Lung microvascular endothelial cell (primary cell): ENCODE measurements at places on chromosomes 3 and 15.

DNA sequence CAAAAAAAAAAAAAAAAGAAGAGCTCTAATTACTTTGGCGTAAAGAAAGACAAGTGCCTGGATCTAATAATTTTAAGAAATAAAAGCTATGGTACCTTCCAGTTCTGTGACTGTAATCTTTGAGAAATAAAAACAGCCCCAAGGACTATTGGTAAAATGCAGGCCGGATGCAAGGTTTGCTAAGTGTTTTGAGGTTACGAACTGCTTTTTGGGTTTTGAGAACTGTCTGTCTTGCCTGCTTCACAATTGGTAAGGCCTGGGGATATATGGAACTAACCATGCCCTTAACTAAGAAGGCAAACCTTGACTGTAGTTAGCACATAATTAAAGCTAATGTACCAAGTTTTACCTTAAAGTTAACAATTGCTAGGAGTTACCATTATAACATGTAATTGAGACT, 388.4 kb upstream of the CBLB start:
- no peak for DNase-seq

- no peak for DNase-seq
These were observed 30.0 kb upstream of the TSEN2 start for GRCh38 chr3:12454076-12454815.

DNA sequence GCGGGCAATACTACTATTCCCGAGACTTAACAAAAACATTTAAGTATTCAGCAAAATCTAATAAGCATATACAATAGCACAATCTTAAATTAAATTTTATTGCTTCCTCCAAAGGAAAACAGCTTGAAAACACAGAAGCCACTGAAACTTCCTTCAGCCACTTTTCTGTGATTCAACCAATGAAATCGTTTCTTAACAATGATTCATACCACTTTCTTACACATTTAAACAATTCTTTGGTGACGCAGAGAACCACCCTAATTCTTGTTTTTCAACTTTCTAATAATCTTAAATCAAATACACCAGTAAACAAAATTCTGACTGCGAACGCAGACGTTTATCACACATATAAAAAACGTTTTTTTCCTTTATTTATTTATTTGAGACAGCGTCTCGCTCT, 4.1 kb downstream of the TJP1 start:
- no peak for DNase-seq

- no peak for DNase-seq
These were observed 348.6 kb downstream of the ZBBX start for GRCh38 chr3:167031364-167032049.

GRCh38 chr3:106824856-106825255, 552.4 kb upstream of the CCDC54 start:
- peak; percentile 42 for DNase-seq

- DNase-seq: no peak
These were observed 100.3 kb upstream of the TPRG1 start for GRCh38 chr3:189071446-189071845.

DNA sequence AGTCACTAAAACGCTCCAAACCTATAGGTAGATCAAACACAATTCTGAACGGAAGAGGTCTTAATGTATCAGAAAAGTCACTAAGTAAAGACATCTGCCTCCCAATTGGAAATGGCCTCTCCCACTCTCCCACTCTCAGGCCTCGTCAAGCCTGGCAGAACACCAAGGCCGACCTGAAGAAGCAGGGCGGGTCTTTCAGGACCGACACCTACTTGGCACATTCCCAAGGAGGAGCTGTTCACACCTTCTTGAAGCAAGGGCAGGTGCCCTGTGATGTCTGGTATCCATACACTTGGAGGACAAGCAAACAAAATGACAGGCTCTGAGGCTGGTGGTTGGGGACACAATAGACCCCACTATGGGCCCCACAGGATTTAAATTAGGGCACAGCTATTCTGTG, 30.0 kb downstream of the XXYLT1 start:
- DNase-seq: no peak

DNA sequence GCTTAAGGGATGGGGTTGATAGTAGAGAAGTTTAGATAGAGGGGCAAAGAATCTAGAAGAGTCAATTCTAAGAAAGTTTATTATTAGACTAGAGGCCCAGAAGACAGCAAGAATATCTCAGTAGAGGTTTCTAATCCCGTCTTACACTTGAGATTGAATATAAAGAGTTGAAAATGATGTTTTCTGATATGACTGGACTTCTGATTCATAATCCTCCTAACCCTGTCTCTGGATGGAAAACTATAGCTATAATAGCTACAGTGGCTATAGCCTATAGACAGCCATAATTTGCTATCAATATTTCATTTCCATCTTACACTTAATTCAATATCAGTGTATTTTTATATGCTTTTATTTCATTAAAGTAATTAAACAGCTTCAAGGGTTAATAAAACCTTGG, 60.0 kb downstream of the GAP43 start:
- no peak for DNase-seq

- DNase-seq: peak; percentile 1
These were observed 754.1 kb downstream of the NR2F2 start for GRCh38 chr15:97084650-97085049.

GRCh38 chr15:101288905-101289513, 6.0 kb downstream of the SNRPA1 start:
- DNase-seq: peak; percentile 72
